ENCODE measurements at places on chromosomes 5 and 9.

GRCh38 chr9:14275331-14275730 lies 38.6 kb downstream of the NFIB start:
- DNase-seq = no peak

- no peak for DNase-seq
Measured at GRCh38 chr5:173538654-173539053, 77.8 kb downstream of the BOD1 start.

DNA sequence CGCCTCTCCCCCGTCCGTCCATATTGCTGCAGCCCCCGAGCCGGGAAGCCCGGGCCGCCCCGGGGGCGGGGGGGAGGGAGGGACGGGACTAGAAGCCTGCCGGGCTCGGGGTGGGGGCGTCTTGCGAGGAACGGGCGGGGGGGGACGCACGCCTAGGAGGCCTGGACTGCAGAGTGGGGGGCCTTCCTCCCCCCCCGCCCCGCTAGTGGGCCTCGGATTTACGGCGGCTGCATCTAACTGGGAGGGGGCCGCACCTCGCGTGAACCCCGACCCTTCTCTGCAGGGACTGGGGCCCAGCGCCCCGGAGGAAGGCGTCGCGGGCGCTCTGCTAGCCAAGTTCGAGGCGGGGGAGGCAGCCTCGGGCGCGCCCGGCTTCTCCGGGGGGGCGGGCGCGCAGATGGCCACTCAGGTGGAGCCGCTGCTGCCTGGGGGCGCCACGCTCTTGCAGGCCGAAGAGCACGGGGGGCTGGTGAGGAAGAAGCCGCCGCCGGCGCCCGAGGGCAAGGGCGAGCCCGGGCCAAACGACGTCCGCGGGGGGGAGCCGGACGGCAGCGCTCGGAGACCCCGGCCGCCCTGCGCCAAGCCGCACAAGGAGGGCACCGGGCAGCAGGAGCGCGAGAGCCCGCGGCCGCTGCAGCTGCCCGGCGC lies at the start of gene LARP1:
LARP1 (plus strand) TSS at position 17 of the 648 bp plus-strand sequence; CDS start at position 398, 381 bp downstream.
- DNase-seq = no peak

DNA sequence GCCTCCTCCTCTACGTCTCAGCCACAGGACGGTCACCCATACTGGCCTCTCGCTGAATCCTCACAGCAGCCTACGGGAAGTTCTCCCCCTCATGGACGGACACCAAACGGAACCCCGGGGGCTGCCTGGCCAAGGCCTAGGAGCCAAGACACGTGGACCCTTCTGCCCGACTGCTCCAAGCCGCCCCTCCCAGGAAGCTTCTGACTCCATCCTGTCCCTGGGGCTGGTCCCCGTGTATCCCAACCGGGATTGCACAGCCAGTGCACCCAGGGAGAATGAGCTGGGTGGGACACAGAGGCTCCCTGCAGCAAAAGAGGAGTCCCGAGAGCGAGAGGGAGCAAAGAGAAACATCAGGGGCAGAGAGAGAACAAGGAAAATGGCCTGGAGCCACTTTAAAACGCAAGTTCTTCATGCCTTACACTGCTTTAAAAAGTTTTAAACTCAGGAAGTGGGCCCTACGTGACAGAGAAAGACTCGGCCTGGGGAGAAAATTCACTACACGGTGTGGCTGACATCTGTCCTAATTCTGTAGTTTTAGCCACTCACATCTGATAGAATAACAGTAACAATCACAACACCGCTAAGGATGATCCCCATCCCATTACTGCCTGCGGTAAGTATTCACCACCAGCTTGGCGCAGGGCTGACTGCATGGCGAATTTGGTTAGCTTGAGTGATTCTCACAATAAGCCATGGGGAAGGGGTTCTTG lies 3.0 kb downstream of the FAM78A start:
- no peak for DNase-seq

DNA sequence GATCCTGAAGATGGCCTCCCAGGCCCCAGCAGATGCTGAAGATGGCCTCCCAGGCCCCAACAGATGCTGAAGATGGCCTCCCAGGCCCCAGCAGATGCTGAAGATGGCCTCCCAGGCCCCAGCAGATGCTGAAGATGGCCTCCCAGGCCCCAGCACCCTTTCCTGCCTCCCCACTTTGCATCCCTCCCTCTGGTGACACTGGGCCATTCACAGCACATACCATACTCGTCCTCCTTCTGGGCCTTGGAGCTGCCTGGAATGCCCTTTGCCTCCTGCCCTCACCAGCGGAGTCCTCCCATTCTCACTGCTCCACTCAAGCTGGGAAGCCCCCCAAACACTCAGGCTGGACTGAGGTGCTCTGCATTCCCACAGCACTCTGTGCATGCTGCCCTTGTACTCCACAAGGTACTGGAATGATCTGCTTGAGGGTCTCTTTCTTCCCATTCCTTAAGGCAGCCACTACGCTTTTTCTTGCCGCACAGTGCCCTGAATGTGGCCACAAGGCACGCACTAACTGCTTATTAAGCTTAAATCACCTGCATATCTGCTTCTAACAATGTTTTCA lies 550.0 kb downstream of the BNC2 start:
- DNase-seq = no peak

- DNase-seq = no peak
Measured at GRCh38 chr5:119385536-119386128, 29.8 kb downstream of the TNFAIP8 start.
